IPS DF 19.7 (cell line): ENCODE measurements at places on chromosomes 16 and 17.
A peak's percentile ranks its signal among the peaks of the same experiment; 100 is the strongest.

GRCh38 chr17:62955841-62956352 lies 10.1 kb upstream of the TANC2 start:
- DNase-seq = no peak

DNA sequence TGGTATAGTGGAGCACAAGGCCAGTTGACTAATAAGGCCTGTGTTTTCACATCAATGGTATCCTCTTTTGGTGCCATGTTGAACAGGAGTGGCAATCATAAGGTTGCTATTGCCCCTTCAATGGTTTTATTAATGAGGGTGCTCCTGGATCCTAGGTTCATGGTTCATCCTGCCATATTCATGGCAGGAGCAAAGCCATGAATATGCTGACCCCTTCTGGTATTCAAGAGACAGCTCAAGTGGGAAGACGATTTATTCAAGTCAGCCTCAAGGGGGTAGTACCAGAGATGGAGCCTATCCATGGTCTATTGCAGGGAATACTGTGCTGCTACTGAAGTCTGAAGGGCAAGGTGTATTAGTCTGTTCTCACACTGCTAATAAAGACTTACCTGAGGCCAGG lies 2.6 kb downstream of the ABCA9 start:
- DNase-seq = no peak

DNA sequence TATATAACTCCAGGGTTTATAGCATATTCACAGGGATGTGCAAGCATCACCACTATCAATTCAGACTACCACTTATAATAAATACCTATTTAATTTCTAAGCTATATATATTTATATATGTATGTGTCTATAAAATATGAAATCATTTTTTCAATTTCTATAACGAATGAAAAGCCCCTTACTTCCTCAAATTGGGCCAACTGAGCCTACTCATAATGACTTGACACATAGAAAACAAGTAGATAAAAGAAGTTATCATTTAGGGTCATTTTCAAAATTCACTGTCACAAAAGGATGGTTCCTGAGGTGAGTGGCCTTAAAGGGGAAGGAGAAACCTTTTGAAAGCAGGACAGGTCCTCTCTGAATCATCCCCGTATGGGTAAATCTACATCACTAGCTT lies 114.1 kb downstream of the ADCY9 start:
- DNase-seq = no peak

DNA sequence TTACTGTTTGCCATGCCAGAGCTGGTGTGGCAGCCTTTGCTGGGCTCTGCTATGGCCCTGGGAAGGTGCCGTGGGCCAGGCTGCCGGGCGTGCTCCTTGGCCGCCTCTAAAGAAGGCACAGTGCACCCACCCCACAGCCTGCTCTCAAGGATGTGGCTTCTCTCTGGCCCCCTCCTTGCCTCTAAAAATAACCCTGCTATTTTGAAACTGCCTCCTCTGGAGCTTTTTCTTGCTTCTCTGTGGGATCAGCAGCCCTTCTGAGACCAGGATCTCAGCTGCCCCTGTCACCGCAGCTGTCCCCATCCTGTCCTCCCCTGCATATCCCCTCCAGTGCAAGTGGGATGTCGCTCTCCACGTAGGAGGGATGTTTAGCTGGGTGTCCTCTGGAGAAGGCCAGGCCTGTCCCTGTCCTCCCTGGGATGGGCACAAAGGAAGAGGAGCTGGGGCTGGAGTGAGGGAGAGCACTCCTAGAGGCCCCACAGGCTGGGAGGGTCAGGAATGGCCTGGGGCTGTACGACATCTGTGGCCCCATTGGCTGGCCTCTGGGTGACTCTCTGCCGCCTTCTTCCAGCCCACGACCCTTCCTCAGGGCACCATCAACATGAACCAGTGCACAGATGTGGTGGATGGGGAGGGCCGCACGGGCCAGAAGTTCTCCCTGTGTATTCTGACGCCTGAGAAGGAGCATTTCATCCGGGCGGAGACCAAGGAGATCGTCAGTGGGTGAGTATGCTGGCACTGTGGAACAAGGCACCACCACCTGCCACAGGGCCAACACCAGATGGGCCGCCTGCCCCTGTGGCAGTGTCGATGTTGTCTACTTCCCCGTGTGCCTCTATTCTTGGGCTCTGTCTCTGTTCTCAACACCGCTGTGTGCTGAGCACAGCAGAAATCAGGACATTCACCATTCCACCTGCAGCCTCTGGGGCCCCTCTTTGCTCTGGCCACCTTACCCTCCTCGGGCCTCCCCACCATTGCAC lies 79.7 kb downstream of the PLD6 start:
- no peak for DNase-seq

GRCh38 chr17:17836818-17837379 lies at the start of gene SREBF1:
Gene SREBF1, minus strand, starts transcription at chr17:17836986. Its CDS starts 169 bp downstream, at chr17:17836817.
- no peak for DNase-seq

DNA sequence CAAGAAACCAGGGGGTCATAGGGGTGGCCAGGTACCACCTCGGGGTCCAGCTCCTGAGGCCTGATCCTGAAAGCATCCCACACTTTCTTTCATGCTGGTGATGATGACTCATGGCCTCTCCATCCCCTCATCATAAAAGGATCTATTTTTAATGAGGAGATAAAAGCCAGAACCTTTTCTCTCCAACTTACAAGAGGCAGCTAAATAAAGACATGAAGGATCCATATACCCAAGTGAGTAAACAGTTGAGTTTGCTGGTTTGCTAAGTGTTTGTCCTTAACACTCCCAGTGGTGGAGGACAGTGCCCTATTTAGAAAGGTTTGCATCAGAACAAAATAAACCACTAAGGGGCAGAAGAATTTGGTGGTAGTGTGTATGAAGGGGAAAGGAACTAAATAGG lies 383.8 kb downstream of the GRIN2A start:
- DNase-seq = no peak

GRCh38 chr17:31583772-31584356 lies 192.4 kb downstream of the RAB11FIP4 start:
- no peak for DNase-seq

DNA sequence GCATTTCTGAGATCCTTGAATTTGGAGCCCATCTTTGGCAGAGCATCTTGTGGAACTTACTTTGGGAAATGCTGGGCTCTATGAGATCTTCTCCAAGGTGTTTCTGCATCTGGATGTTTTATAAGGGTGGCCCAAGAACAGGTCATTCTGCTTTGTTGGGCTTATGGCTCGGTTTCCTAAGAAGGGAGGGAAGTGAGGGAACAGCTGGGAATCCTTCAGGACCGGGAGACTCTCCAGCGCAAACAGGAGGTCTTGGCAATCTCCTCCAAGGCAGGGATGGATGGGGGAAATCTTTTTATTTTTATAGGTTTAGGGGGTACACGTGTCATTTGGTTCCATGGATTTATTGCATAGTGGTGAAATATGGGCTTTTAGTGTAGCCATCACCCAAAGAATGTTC lies 54.7 kb downstream of the IRX3 start:
- no peak for DNase-seq

- no peak for DNase-seq
Observed at GRCh38 chr17:61875285-61875684, 12.0 kb upstream of the BRIP1 start.

GRCh38 chr16:1771188-1771863 lies at the start of gene NME3:
Gene NME3, minus strand, starts transcription at chr16:1771543. Its CDS starts 9 bp downstream, at chr16:1771534.
- no peak for DNase-seq

- DNase-seq = peak; percentile 40
Observed at GRCh38 chr16:30896261-30896888, at the start of gene CTF1. Gene CTF1, plus strand, starts transcription at chr16:30896614. Its CDS starts 30 bp downstream, at chr16:30896644.

GRCh38 chr16:30457256-30457655 lies 11.6 kb upstream of the SEPHS2 start:
- no peak for DNase-seq

- DNase-seq = no peak
Observed at GRCh38 chr16:1178295-1178910, 25.5 kb downstream of the CACNA1H start.

DNA sequence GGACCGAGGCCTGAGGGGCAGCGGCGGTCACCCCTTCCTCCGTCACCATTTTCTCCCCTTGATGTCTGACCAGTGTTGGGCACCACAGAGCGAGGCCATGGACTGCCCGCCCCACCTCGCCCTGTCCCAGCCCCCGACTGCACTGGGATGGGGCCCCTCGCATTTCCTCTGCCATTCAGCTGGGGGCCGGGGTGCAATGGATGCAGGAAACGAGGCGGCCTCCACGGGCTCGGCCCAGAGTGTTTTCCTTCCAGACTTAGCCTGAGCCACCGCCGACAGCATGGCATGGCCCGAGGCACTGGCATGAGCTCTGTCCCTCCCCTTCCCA lies 44.6 kb upstream of the ZC3H18 start:
- no peak for DNase-seq

GRCh38 chr17:28384281-28385036 lies 13.0 kb downstream of the SARM1 start:
- DNase-seq = no peak

GRCh38 chr17:69960755-69961154 lies 114.3 kb upstream of the KCNJ16 start:
- DNase-seq = no peak

DNA sequence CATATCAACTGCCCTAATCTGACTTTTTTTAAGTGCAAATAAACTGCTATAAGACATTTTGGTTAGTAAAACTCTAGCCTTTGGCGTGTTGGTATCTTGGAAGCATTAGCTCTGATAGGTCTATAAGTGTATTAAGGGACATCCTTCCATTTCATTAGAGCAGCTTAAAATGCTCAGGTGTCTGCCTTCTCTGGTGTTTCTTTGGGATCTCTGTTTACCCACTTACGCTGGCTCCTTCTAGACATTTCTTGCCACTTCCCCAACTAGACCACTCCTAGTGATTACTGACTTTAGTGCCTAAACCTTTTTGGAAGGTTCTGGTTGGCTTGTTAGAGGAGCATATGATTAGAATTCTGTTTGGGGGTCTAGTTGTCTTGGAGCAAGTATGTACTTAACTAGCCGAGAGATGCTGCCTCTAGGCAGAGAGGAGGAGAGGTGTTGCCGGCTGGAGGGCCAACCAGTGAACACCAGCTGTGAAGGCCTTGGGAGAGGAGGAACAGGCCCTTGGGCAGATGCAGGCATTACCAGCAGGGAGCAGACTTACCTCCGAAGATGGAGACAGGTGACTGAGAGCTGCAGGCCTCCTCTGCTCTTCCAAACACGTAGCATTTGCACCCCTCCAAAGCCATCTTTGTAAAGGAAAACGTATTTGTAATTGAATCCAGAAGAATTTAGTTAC lies 15.2 kb upstream of the CLEC18C start:
- peak; percentile 2 for DNase-seq

GRCh38 chr16:63717806-63718205 lies 1404.1 kb downstream of the CDH11 start:
- DNase-seq = no peak

DNA sequence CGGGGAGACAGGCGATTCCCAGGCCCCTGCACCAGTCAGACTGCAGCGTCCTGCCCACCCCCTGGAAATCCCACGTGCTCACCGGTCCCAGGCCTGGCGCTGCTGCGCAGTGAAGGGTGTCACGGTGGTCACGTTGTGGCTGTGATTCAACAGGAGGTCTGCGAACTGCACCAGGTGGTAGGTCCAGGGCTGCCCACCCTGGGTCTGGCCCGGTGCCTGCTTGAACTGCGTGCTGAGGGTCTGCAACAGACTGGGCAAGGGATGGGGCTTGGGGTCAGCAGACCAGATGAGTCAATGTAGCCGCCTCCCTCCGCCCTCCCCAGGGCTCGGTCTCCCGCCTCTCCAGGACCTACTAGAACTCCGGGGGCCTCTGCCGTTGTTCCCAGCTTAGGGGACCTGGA lies 7.1 kb downstream of the MYBBP1A start:
- DNase-seq = no peak

GRCh38 chr16:12329246-12329995 lies 352.9 kb downstream of the SNX29 start:
- DNase-seq = no peak

DNA sequence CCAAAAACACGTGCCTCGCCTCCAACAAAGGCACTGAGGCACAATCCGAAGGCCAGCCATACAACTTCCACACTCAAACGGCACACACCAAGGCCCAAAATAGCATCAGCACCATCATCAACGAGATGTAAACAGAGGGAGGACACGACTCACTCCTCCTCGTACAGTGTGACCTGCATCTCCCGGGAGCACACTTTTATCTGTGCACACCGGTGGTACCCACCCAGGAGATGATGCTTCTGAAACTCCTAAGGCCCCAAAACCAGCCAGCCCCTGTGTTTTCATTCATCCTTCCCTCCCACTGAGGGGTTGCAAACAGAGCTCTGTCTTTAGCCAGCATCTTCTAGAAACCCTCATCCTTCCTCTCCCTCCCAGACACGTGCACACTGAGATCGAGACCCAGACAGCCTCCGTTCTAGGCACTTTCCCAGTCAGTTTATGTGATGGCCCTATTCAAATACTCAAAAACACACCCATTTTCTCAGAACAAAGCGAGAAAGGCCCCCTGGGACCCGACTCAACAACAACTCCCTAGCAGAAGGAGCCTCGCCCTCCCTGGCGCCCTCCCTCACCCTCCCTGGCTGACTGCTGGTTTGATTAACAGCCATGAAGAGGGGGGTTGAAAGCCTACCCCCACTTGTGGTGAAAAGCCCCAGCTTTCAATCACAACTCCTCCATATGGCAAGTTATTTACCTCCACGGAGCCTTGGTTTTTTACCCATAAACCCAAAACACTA lies 76.3 kb downstream of the GAS7 start:
- no peak for DNase-seq

GRCh38 chr16:84751947-84752346 lies 52.1 kb downstream of the USP10 start:
- no peak for DNase-seq

- no peak for DNase-seq
Observed at GRCh38 chr17:61805399-61805798, 57.9 kb downstream of the BRIP1 start.

DNA sequence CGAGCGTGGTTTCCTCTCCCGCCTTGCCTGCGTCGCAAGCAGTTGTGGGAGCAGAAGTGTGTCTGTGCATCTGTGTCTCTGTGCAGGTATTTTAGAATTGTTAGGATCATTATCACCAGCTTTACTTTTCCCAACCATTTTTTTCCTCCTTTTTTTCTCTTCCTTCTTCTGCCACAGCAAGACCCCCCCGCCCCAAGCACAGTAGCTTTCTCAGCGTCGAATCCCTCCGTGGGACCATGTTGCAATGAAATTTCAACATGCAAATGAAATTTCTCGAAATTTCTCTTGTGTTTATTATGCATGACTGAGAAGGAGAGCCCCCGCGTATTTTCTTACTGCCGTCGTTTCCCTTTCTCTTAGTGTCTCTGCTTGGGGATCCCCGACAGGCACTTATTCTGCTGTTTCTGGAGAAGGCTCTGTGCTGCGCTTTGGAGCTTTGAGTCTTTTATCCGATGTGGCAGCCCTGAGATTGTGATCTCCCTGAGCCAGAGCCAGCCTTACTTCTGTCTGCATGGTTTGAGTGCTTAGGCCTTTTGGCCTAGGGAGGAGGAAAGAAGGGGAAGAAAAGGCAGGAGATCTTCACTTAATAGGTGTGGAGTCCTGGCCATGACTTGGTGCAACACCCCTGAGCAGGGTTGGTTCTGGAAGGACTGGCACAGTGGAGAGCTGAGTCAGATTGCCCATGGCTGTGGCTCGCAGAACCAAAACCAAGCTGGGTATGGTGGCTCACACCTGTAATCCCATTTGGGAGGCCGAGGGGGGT lies 5.0 kb downstream of the ARMC7 start:
- DNase-seq = no peak

DNA sequence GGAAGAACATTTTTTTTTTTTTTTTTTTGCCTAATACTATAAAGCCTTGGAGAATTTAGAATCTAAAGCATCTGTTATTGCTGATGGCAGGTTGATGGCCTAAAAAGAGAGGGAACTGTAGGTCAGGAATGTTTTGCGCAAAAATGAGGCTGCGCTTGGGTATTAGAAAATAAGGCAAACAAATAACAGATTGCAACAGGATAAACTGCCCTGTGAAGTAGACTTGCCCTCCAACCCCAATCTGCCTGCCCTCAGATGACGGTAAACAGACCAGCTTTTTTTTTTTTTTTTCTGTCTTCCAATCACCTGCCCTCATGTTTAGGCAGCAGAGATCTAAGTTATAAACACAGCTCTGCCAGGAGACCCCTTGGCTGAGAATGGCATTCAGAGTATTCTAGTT lies 3.8 kb upstream of the DHX8 start:
- no peak for DNase-seq
